Stimulated activated CD8-positive, alpha-beta memory T cell treated with anti-CD3 and anti-CD28 coated beads, Interleukin-4, amount 100 ng/mL, for 1 hour (primary cell): ENCODE measurements at places on chromosomes 3 and 15.

- no peak for DNase-seq
Measured at GRCh38 chr15:45428491-45428890, 50.1 kb upstream of the GATM start.

DNA sequence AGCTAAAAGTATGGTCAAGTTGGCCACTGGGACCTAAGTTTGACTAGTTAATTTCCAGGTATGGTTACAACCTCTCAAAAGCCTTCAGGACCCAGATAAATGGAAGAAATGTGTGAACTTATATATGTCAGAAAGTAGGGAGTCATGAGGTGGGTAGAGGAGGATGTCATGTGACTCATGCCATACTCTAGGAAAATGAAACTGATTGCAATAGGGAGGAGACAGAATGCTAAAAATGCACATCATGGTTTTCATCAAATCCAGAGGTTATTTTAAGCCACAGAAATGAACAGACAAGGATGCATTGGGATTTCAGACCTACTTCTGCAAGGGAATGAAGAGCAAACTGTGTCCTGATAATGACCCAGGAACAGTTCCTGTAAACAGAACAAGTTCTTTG lies 310.0 kb downstream of the EDEM1 start:
- no peak for DNase-seq

DNA sequence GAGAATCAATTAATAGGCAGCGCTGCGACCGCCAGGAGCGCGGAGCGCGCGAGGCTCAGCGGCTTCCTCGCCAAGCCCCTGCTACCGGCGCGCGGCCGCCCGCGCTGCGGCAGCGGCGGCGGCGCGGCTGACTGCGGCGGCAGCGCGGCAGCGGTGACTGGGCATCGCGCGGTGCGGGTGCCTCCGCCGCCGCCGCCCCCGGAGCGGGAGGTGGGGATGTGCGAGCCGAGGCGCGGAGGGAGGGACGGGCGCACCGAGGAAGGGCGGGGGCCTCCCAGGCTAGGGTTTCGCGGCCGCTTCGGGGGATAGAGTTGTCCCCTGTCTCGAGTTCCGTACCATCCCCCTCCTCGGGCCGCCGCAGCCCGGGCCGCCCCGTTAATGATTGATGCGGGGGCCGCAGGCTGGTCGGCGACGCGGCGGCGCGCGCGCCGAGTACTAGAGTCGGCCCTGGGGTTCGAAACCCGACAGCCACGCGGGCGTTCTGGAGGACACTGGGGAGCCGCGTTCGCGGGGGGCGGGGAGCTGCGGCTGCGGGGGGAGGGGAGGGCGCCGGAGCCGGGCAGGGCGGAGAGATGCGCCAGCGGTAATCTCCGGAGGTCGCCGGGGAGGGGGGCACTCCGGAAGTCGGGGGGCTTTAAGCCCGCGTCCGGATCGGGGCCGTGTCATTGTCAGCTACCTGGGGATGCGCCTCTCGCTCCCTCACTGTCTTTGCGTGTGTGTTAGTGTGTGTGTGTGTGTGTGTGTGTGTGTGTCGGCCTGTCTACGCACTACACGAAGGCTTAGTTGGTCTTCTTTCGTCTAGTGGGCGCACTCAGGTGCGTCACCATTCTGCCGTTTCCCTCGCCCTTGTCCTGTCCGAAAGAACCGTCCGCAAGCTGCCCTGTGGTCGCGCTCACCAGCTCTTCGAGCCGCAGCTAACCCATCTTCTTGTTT lies at the start of gene PAQR9:
PAQR9 (minus strand) TSS at position 159 of the 933 bp plus-strand sequence. CDS start 338 bp downstream, outside the sequence.
- no peak for DNase-seq

- DNase-seq, result no peak
Measured at GRCh38 chr15:87967951-87968350, 288.6 kb downstream of the NTRK3 start.
